ENCODE measurements at places on chromosomes 11 and 22. TPM values are rescaled to one million over a fixed set of nuclear protein-coding genes. Genes with fewer than 3 reads are reported as not detected.

GRCh38 chr11:131036514-131036913 lies 120.2 kb upstream of the SNX19 start:
- H3K4me3 ChIP-seq, result no peak overlapping the region
- no peaks in the 10 kb centered on the region for H3K4me1 ChIP-seq
- DNase-seq, result no peak
- no peak overlapping the region for H3K27ac ChIP-seq

GRCh38 chr22:18042685-18043084 lies 18.3 kb upstream of the MICAL3 start:
- H3K27me3 ChIP-seq, result peaks cover 12% of the 10 kb centered on the region
- DNase-seq, result no peak
- no peak overlapping the region for H3K27ac ChIP-seq
- H3K36me3 ChIP-seq, result no peaks in the 10 kb centered on the region
- H3K4me1 ChIP-seq, result no peaks in the 10 kb centered on the region

GRCh38 chr22:41482319-41482935 lies 13.5 kb downstream of the ACO2 start:
- H3K36me3 ChIP-seq, result no peaks in the 10 kb centered on the region
- DNase-seq, result no peak
- peaks cover 31% of the 10 kb centered on the region for H3K4me1 ChIP-seq
- H3K27me3 ChIP-seq, result no peaks in the 10 kb centered on the region
- peak overlapping the region; percentile 12 for H3K4me3 ChIP-seq

- H3K4me1 ChIP-seq, result peaks cover 5% of the 10 kb centered on the region
- no peak overlapping the region for H3K27ac ChIP-seq
- H3K36me3 ChIP-seq, result no peaks in the 10 kb centered on the region
- no peaks in the 10 kb centered on the region for H3K27me3 ChIP-seq
- DNase-seq, result no peak
Observed at GRCh38 chr11:47357985-47358730, 5.7 kb upstream of the MYBPC3 start.

DNA sequence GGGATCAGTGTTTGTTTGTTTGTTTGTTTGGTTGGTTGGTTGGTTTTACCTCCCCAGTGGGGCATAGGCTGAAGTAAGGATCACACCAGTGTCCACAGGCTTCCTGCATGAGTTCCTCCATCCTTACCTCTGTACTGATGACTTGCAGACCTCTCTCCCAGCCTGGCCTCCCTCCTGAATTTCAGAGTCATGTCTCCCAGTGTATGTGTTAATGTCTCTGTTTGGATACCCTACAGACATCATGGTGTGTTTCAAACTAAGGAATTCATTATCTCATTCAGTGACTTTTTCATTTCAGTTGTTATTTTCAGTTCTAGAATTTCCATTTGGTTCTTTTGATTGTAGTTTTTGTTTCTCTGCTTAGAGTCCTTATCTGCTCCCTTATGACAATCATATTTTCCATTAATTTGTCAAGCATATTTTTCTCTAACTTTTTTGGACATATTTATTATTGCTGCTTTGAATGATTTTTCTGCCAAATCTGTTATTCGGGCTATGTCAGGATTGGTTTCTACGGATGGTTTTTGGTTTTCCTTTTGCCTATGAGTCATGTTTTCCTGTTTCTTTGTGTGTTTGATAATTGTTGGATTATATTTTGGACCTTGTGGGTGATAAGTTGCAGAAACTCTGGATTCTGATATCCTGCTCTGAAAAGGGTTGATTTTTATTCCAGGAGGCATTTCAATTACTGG lies 23.6 kb downstream of the MYEOV start:
- no peaks in the 10 kb centered on the region for H3K27me3 ChIP-seq
- no peak overlapping the region for H3K27ac ChIP-seq
- peaks cover 2% of the 10 kb centered on the region for H3K36me3 ChIP-seq
- no peaks in the 10 kb centered on the region for H3K4me1 ChIP-seq

GRCh38 chr11:12165237-12165875 lies 55.0 kb downstream of the MICAL2 start:
- DNase-seq, result no peak
- no peaks in the 10 kb centered on the region for H3K27me3 ChIP-seq
- H3K4me1 ChIP-seq, result peaks cover 23% of the 10 kb centered on the region
- H3K27ac ChIP-seq, result no peak overlapping the region

- no peak overlapping the region for H3K4me3 ChIP-seq
- H3K4me1 ChIP-seq, result peaks cover 6% of the 10 kb centered on the region
- H3K27me3 ChIP-seq, result peaks cover 44% of the 10 kb centered on the region
- no peak overlapping the region for H3K27ac ChIP-seq
Observed at GRCh38 chr11:95140397-95141033, 50.9 kb downstream of the ENDOD1 start.

DNA sequence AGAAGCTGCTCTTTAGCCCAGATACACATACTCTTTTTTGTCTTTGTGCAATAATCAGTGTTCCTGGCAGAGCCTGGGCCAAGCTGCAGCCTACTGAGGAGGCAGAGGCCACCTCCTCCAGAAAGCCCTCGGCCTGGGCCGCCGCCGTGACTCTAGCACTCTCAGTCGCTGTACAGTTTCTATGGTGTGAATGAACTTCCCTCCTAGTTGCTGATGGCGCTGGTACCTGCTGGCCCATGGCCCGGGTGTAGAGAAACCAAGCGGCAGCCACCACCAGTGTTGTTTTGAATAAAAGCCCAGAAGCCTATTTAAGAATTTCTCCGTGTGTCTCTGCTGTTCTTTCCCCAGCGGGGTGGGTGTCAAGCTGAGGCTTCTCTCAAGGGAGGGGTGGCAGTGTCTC lies 118.9 kb downstream of the CACNA1I start:
- no peak for DNase-seq
- peak overlapping the region; percentile 51 for H3K27ac ChIP-seq
- H3K36me3 ChIP-seq, result peaks cover 2% of the 10 kb centered on the region
- H3K4me1 ChIP-seq, result peaks cover 15% of the 10 kb centered on the region

DNA sequence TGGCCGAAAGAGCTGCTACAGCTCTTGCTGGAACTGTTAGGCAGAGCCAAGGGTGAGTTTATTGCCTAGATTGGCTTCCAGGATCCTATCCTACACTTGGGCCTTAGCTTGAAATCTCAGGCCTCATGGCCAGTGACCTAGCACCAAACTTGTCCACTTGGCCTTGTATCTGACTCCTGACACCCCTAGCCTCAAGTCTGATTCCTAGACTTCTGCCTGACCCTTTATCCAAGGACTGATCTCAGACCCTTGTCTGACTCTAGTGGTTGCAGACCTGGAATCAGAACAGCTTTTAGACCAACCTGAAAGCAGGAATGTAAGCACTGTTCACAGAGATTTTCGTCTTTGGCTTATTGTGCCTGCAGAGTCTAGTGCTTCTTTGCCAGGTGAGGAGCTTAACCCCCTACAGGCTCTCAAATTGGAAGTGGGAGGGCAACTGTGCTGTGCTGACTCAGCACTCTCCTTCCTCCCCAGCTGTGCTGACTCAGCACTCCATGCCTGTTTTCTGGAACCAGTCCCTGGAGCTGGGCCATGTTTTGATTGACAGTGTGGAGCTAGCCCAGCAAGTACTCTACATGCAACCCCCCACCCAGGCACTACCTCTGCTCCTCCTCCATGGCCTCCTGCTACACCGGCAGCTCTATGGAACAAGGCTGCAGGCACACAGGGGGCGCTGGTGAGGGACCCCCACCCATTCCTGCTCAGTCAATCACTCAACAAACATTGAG lies 35.1 kb downstream of the RRP8 start:
- H3K4me1 ChIP-seq, result peaks cover 15% of the 10 kb centered on the region
- H3K4me3 ChIP-seq, result no peak overlapping the region
- peaks cover 9% of the 10 kb centered on the region for H3K36me3 ChIP-seq
- H3K27me3 ChIP-seq, result no peaks in the 10 kb centered on the region
- no peak overlapping the region for H3K27ac ChIP-seq
- DNase-seq, result no peak

- H3K4me1 ChIP-seq, result no peaks in the 10 kb centered on the region
- DNase-seq, result no peak
- no peak overlapping the region for H3K4me3 ChIP-seq
- no peak overlapping the region for H3K27ac ChIP-seq
- H3K36me3 ChIP-seq, result peaks cover 2% of the 10 kb centered on the region
- peaks cover 61% of the 10 kb centered on the region for H3K27me3 ChIP-seq
Observed at GRCh38 chr11:116513278-116513823, 259.4 kb downstream of the BUD13 start.

Gene PRR33
- not detected for total RNA-seq

Gene RIMBP3B
- not detected for total RNA-seq

Measured in T-helper 17 cell (primary cell).